SK-MEL-5 (cell line): ENCODE measurements at places on chromosomes 13 and 19. TPM values are rescaled to one million over a fixed set of nuclear protein-coding genes. Genes with fewer than 3 reads are reported as not detected.

- no peak for DNase-seq
Observed at GRCh38 chr19:52198678-52199077, 8.8 kb downstream of the PPP2R1A start.

DNA sequence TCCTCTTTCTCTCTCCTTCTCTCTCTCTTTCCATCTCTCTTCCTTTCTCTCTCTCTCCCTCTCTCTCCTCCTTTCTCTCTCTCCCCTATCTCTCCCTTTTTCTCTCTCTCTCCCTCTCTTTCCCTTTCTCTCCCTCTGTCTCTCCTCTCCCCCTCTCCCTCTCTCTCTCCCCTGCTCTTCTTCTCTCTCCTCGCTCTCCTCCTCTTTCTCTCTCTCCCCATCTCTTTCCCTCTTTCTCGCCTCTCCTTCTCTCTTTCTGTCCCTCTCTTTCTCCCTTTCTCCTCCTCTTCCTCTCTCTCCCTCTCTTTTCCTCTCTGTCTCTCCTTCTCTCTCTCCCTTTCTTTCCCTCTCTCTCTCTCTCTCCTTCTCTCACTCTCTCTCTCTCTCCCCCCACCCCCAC, 196.6 kb downstream of the UQCRFS1 start:
- DNase-seq, result no peak

Gene LIM2
- not detected in 2 replicates for total RNA-seq

Gene C5AR1
- 0.16 TPM in 1 of 2 replicates, not detected in the other for total RNA-seq
